ENCODE measurements at places on chromosomes 2 and 18.

DNA sequence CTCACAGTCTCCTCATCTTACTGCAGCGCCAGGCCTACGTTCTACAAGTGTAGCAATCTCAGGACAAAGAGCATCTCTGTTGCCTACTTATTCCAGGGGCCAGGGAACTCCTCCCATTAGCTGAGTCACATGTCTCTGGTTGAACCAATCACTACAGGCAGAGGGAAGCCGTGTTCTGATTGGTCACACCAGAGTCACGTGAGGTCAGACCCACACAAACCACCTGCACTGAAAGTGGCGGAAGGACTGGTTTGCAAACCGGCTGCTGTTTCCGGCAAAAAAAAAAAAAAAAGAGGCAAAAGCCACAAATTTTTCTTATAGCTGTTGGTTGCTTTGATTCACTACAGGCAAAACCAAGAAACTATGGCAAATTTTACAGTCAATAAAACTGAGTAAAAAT lies 21.9 kb upstream of the USP14 start:
- peak; percentile 47 for DNase-seq

- DNase-seq, result no peak
These were observed 162.2 kb downstream of the INSIG2 start for GRCh38 chr2:118250463-118250862.

GRCh38 chr2:44930274-44931197 lies 11.0 kb upstream of the SIX3 start:
- no peak for DNase-seq

- no peak for DNase-seq
These were observed 102.0 kb upstream of the LRATD1 start for GRCh38 chr2:14530506-14530905.

GRCh38 chr18:44889111-44889510 lies 208.4 kb downstream of the SETBP1 start:
- no peak for DNase-seq

DNA sequence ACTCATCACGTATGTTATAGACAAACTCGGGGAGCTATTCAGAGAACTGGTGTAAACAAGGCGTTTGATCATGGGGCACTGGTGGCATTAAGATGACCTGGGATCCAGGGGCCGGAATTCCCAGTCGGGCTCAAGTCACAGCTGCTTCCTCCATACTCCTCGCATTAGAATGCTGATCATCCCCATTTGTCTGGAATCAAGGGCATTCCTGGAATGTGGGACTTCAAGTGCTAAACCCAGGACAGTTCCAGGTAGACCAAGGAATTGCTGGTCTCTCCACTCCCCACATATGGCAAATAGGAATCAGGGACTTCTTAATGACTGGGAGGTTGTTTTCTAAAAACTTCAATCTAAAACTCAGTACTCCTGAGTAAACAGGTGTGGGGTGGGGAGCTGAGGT lies 355.7 kb upstream of the RAB6C start:
- no peak for DNase-seq

GRCh38 chr2:72555943-72556342 lies 269.9 kb downstream of the EXOC6B start:
- DNase-seq, result no peak

GRCh38 chr2:33013684-33014110 lies 66.9 kb downstream of the LTBP1 start:
- no peak for DNase-seq

GRCh38 chr18:72721330-72721729 lies 146.5 kb downstream of the NETO1 start:
- no peak for DNase-seq

- DNase-seq, result no peak
These were observed 3.9 kb upstream of the DCTN1 start for GRCh38 chr2:74384051-74384450.

GRCh38 chr18:24831081-24831480 lies 370.6 kb downstream of the HRH4 start:
- no peak for DNase-seq

GRCh38 chr2:238121511-238122286 lies 16.8 kb upstream of the KLHL30 start:
- no peak for DNase-seq

- no peak for DNase-seq
These were observed 52.6 kb upstream of the AFF3 start for GRCh38 chr2:100194951-100195350.

- DNase-seq, result no peak
These were observed 44.1 kb downstream of the SCN2A start for GRCh38 chr2:165283342-165283741.

DNA sequence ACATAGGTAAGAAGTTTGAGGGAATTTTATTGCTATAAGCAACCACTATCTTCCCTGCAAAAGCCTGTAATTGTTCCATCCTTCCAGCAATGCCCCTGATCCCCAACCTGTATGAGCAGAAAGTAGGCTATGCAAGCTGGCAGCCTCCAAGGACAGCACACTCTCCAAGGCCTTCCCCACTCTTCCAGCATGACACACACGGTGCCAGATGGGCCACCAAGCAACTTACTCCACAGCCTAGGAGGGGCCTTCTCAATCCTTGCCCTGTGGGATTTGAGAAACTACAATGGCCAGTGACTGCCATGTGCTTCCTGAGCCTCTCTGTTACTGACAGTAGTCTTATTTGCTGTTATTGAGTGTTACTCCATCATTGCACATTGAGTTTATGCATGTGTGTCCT lies 137.5 kb downstream of the ACTR3 start:
- no peak for DNase-seq

DNA sequence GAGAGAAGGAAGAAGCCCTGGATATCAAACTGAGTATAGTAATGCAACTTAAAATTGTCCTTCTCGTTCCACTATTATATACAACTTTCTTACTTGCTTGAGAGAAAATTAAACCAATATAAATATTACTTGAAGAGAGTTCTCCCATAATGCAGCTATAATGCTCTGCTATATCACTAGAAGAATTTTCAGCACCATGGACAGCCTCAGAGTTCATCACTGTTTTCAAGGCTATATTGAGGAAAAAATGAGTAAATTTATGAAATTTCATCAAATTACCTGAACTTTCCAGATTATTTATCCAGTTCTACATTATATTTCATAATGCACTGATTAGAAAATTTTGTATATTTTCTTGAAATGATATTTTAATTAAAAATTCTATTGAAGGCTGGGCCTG lies 1053.5 kb upstream of the FAM98A start:
- peak; percentile 55 for DNase-seq

- no peak for DNase-seq
These were observed 575.3 kb upstream of the RAB6C start for GRCh38 chr2:129404000-129404685.

GRCh38 chr2:134838143-134838620 lies at the start of gene ACMSD:
Gene ACMSD, plus strand, starts transcription at chr2:134838616. Its CDS starts 67 bp downstream, at chr2:134838683.
- DNase-seq, result no peak

DNA sequence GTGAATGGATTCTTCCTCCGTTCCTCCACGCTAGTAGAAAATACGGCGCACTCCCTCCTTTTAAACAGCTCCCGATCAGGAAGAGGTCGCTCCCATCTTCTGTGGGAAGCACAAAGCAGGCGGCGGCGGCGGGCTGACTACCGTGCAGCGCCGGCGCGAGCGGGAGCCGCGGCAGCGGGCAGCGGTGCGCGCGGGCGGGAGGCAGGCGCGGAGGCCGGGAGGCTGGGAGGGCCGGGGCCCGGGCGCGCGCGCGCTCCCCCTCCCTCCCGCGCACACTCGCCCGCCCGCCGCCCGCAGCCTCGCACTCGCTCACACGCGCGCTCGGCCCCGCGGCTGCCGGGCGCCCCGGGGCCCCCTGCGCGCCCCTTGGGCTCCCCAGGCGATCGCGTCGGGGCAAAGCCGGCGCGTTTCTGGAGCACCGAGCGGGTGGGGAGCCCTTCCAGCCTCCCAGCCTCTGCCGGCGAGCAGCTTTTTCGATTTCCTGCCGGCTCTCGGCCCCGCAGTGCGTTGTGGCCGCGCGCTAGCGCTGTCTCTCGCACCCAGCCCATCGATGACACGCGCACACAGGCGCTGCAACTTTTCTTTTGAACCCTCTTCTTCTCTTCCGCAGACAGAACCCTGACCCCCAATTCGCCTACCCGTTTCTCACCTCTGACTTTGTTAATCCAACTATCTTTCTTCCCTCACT lies at the start of gene SLC8A1:
Gene SLC8A1, minus strand, starts transcription at position 173 of the 688 bp plus-strand sequence.
- DNase-seq, result peak; percentile 13

GRCh38 chr2:167265004-167265403 lies 376.7 kb downstream of the XIRP2 start:
- no peak for DNase-seq

DNA sequence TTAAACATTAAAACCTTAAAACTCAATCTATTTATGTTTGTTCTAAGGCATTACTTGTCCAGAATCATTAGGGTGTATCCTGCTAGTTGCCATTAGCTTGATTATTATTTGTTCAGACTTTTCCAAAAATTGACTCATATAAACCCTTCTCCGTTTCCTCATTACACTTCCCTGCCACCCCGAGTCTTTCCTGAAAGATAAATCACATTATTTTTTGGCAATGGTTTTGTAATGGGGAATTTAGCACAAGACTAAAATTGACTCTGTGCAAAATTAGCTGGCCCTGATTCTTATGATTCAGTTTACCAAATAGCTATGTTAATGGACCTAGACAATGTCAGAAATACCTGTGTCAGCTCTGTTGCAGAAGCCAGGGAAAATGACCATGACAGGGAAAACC lies 112.2 kb upstream of the NT5C1B start:
- no peak for DNase-seq

- DNase-seq, result no peak
These were observed 38.1 kb downstream of the AGFG1 start for GRCh38 chr2:227509824-227510619.

DNA sequence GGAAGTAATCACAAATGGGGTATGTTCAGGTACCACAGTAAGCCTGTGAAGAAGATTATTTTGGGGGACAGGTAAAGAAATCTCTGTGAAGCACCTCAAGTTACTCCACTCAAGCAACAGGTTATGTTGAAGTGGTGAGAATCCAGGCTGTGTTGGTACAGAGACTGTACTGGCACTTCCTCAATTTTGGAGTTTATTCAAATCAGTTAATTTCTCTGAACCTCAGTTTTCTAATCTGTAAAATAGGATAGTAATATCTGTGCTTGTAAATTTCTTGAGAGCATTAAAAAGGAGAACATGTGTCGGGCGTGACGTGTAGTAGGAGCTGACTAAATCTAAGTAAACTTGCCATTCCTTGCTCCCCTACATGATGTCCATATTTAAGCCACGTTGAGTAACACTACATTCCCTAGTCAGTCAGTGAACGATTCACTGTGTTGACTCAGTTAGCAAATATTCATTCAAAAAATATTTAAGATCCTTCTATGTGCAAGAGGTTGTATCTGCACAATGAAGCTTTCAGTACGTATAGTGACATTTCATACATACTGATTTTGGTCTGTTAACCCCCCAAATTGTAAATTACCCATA lies 504.2 kb downstream of the ZEB2 start:
- DNase-seq, result no peak

GRCh38 chr18:59155153-59155552 lies 15.5 kb downstream of the SEC11C start:
- DNase-seq, result no peak

GRCh38 chr18:70621710-70622109 lies 332.9 kb downstream of the SOCS6 start:
- DNase-seq, result no peak

GRCh38 chr2:203591642-203592041 lies 56.5 kb upstream of the RAPH1 start:
- DNase-seq, result no peak

DNA sequence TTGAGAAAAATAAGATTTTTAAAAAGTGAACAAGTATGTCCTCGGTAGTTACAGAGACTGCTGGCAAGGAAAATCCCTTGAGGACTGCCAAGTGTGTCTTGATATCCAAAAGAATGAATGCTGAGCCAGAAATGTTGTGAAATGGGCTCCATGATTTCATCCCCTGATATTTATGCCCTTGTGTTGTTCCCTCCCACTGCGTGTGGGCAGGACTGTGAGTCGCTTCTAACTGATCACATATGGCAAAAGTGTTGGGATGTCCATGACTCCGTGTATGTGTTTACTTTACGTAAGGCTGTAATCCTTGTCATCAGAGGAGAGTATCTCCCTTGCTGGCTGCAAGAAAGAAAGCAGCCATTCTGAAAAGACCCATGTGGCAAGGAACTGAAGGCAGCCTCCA lies 285.1 kb downstream of the SS18 start:
- no peak for DNase-seq

DNA sequence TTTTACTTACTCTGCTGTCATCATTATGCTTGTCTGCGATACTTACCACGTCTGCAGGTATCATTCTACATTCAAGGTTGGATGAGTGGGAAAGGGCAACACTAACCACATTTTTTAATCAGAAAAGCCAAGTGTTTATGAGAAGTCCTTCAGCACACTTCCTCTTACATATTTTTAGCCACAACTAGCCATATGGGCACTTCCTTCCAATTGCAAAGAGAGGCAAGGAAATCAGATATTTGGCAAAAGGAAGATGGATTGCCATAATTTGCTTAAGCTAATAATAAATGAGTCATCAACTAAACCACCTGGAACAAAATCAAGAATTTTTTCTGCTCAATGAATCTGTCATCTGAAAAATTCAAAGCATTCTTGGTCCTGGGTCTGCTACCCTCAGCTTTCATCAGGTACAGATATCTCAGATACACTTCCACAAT lies 16.7 kb upstream of the MRO start:
- no peak for DNase-seq

DNA sequence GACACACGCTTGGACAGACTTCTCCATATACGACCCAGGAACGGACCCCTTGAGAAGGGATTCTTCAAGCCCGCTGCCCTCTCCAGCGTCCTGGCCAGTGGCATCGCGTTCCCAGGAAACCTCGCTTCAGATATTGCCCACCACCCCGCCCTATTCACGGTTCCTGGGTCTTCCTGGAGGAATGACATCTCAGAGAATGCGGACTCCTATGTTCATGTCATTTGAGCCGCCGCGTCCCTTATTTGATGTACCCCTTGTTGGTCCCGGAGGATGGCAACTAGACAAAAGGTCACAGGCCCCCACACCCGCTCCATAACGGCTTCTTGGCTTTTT lies 588 bp upstream of the CCDC93 start:
- DNase-seq, result no peak

GRCh38 chr2:73993376-73993775 lies 8.7 kb downstream of the TET3 start:
- no peak for DNase-seq

DNA sequence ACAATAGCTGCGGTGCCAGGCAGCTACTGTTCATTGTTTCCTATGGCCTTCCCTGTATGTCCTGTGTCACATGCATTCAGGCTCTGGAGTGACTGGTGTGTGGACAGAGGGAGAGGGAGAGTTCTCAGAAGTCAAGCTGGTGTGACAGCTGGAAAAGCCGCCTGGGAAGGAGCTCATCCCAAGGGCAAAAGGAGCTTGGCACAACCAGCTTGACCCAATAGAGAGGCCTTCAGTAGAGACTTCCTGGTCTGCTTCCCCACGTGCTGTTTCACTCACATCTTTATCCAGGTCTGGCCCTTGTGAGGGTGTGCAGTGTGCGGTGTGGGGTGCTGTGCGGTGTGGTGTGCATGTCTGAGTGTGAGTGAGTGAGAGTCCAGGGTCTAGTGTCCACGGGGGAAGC lies 11.1 kb upstream of the NT5DC4 start:
- no peak for DNase-seq

GRCh38 chr2:14479486-14479885 lies 153.0 kb upstream of the LRATD1 start:
- no peak for DNase-seq

GRCh38 chr2:67840460-67841068 lies 222.2 kb downstream of the C1D start:
- peak; percentile 78 for DNase-seq

- no peak for DNase-seq
These were observed 86.7 kb downstream of the FIGN start for GRCh38 chr2:163649080-163649479.

- no peak for DNase-seq
These were observed 164.2 kb upstream of the ZNF521 start for GRCh38 chr18:25516121-25516520.

Data from T47D (cell line).